ENCODE measurements at places on chromosomes 3 and 15.

GRCh38 chr3:77081240-77081661 lies 41.4 kb downstream of the ROBO2 start:
- peak; percentile 76 for DNase-seq

- DNase-seq: no peak
Measured at GRCh38 chr3:189303584-189303983, 131.8 kb downstream of the TPRG1 start.

GRCh38 chr15:38440353-38441129 lies 13.4 kb upstream of the FAM98B start:
- peak; percentile 51 for DNase-seq

- no peak for DNase-seq
Measured at GRCh38 chr3:195911946-195912270, 3.6 kb upstream of the TNK2 start.
